ENCODE measurements at places on chromosomes 1 and 21. TPM values are rescaled to one million over a fixed set of nuclear protein-coding genes. Genes with fewer than 3 reads are reported as not detected.

Gene MIXL1
- total RNA-seq: not detected

Gene KCND3
- 17.9 TPM for total RNA-seq

GRCh38 chr1:203524152-203524551 is 30.2 kb downstream of the OPTC start:
- no peak for DNase-seq

DNA sequence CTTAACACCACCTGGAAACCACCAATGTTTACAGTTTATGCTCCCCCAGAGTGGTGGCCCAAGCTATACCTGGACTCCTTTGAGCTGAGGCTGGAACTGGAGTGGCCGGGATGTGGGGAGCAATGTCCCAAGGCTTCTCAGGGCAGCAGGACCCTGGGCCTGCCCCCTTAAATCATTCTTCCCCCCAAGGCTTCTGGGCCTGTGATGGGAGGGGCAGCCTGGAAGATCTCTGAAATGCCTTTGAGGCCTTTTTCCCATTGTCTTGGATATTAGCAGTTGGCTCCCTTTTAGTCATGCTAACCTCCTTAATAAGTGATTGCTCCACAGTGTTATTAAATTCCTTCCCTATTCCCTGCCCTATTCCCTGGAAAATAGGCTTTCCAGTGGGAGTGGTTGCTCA is 185.8 kb downstream of the HS2ST1 start:
- DNase-seq: no peak

- DNase-seq: no peak
These were observed 3.0 kb upstream of the RGS8 start for GRCh38 chr1:182687361-182687760.

- DNase-seq: no peak
These were observed 47.9 kb downstream of the MACO1 start for GRCh38 chr1:25478633-25479032.

DNA sequence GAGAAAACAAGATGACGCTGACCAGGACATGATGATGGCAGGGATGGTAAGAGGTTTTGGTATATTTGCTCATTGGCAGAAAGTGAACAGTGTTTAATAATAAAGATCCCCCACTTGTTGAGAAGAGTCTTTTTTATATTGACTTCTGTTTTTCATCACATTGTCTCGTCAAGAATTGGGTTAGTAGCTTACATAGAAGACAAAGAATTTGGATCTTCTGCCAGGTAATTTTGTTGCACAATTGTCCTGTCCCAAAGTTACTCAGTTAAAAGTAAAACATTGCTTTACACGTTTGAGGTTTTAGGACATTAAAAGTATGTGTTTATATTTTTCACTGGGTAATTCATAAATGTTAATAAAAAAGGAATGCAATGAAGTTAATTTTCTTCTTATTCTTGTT is 48.3 kb upstream of the LAMC2 start:
- DNase-seq: no peak

Measured in right lobe of liver (tissue), 6 donors.